ENCODE measurements at places on chromosomes 1 and 21. TPM values are rescaled to one million over a fixed set of nuclear protein-coding genes. Genes with fewer than 3 reads are reported as not detected.
A peak's percentile ranks its signal among the peaks of the same experiment; 100 is the strongest.

DNA sequence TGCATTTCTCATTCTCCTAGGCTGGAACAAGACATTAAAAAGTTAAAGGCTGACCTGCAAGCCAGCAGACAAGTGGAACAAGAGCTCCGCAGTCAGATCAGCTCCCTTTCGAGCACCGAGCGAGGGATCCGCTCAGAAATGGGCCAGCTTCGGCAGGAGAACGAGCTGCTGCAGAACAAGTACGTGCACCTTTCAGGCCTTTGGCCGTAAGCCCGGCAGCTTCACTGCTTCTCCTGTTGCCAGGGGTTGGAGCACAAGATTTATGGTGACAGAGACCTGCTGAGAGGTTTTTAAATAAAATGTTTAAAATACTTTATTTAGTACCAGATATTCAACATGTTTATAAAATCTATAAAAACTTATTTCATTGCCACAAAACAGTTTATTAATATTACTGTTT, 53.4 kb downstream of the MACO1 start:
- H3K36me3 ChIP-seq = no peaks in the 10 kb centered on the region
- peak overlapping the region; percentile 42 for H3K27ac ChIP-seq
- no peak overlapping the region for H3K4me3 ChIP-seq
- DNase-seq = peak; percentile 86
- H3K27me3 ChIP-seq = no peaks in the 10 kb centered on the region

DNA sequence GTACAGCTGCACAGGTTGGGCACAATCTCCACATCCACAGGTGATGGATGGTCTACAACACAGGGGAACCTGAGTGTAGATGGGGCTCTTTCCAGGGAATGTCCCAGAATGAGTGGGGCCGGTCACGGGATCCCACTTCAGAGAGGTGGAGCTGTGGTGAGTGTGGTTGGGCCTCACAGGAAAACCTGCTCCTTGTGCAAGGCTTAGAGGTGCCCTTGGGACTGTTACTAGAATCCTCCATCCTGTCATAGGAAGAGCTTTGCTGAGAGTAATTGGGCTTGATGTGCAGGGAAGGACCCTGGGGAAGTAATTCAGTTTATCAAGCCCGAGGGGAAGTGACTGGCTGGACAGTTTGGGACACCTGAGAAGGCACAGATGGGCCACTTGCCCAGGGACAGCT, 137.9 kb downstream of the ZSCAN20 start:
- no peaks in the 10 kb centered on the region for H3K4me1 ChIP-seq
- H3K27ac ChIP-seq = no peak overlapping the region

GRCh38 chr1:162200096-162200847, 130.8 kb downstream of the NOS1AP start:
- no peaks in the 10 kb centered on the region for H3K27me3 ChIP-seq
- no peak overlapping the region for H3K4me3 ChIP-seq
- no peaks in the 10 kb centered on the region for H3K4me1 ChIP-seq
- no peak overlapping the region for H3K27ac ChIP-seq

DNA sequence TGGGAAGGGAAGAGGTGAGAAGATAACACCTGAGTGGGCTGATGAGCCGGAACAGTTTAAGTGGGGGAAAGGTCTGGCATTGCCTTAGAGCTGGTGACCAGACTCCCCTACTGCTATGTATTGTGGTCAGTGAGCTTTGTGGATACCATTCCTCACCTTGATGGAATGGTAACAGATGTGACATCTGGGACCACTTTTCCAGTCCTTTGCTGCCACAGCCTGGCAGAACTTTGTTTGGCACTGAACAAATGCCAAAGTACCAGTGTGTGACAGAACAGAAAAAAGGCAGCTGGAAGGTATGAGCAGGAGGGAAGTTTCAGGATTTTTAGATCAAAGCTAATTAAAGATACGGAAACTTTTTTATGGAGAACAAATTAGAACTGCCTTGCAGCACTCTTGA, 6.2 kb downstream of the MED8 start:
- no peaks in the 10 kb centered on the region for H3K27me3 ChIP-seq
- no peak for DNase-seq
- no peak overlapping the region for H3K4me3 ChIP-seq
- H3K36me3 ChIP-seq = peaks cover 57% of the 10 kb centered on the region
- no peak overlapping the region for H3K27ac ChIP-seq

COL9A2 gene
- 12.6 TPM for polyA plus RNA-seq

DNA sequence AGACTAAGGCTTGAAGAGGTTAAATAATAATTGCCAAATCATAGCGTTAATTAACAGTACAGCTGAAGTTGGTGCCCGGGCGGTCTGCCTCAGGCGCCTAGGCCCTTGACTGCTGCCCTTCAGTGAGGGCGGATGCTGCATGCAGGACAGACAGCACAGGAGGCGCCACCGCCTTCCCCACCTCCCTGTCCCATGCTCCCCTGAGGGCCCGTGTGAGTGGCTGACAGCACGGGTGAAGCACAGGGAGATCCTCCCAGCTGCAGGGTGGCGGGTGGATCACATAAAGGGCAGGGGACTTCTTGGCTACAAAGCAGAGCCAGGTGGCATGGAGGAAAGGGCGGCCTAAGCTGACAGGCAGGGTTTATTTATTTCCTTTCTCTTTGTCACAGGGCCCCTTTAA, 49.1 kb downstream of the DDX20 start:
- H3K4me3 ChIP-seq = no peak overlapping the region
- no peaks in the 10 kb centered on the region for H3K36me3 ChIP-seq
- H3K27ac ChIP-seq = no peak overlapping the region
- no peaks in the 10 kb centered on the region for H3K27me3 ChIP-seq
- DNase-seq = no peak

DNA sequence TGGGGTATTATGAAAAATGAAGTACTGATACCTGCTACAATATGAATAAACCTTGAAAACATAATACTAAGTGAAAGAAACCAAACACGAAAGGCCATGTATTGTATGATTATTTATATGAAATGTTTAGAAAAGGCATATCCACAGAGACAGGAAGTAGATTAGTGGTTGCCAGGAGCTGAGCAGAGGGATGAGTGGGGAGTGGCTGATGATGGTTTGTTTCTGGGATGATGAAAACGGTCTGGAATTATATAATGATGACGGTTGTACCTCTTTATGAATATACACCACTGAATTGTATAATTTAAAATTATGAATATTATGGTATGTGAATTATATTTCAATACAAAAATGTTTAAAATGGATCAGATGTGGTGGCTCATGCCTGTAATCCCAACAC, 63.8 kb upstream of the MPC2 start:
- H3K27me3 ChIP-seq = no peaks in the 10 kb centered on the region
- H3K4me1 ChIP-seq = no peaks in the 10 kb centered on the region
- H3K36me3 ChIP-seq = no peaks in the 10 kb centered on the region
- H3K27ac ChIP-seq = no peak overlapping the region
- H3K4me3 ChIP-seq = no peak overlapping the region
- DNase-seq = no peak

TMEM269 gene
- polyA plus RNA-seq = 0.03 TPM

SPRR4 gene
- polyA plus RNA-seq = not detected

DNA sequence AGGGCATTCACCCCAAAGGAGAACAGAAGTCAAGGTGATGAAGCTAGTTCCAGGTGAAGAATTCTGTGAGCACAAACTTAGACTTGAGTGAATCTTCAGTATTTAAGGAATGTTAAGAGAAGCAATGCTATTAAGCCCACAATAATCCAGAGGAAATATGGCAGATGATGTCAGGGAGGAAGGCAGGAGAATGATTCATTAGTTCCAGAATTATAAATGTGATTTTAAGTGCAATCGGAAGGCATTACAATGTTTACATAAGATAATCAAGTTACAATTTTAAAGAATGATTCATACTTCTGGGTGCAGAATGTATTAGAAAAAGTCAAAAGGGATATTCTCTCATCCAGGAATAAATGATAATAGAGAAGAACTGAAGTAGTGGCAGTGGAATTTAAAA, 545.2 kb upstream of the BRINP3 start:
- no peaks in the 10 kb centered on the region for H3K27me3 ChIP-seq
- no peak for DNase-seq
- no peaks in the 10 kb centered on the region for H3K4me1 ChIP-seq
- no peak overlapping the region for H3K4me3 ChIP-seq
- no peaks in the 10 kb centered on the region for H3K36me3 ChIP-seq

DNA sequence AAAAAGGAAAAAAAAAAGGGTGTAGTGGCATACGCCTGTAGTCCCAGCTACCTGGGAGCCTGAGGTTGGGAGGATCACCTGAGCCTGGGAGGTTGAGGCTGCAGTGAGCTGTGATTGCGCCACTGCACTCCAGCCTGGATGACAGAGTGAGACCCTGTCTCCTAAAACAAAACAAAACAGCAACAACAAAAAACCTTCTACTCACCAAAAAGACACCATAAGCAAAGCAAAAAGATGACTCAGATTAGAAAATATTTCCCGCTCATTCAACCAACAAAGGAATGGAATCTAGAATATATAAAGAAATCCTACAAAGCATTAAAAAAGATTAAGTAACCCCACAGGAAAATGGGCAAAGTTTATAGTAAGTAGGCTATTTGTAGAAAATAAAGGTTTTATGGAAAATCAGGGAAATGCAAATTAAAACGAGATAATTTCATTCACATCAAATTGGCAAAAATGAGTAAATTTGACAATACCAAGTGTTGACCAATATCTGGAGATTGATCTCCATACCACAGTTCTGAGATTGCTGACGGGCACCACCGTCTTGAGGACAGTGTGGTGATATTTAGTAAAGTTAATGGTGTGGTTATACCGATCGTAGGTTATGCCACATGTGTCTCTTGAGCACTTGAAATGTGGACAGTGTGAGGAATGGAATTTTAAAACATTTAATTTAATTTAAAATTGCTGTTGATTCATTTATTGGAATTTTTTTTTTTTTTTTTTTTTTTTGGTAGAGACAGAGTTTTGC, 54.0 kb downstream of the PIK3CD start:
- H3K27ac ChIP-seq = no peak overlapping the region
- H3K27me3 ChIP-seq = no peaks in the 10 kb centered on the region
- no peaks in the 10 kb centered on the region for H3K36me3 ChIP-seq
- H3K4me1 ChIP-seq = no peaks in the 10 kb centered on the region

DNA sequence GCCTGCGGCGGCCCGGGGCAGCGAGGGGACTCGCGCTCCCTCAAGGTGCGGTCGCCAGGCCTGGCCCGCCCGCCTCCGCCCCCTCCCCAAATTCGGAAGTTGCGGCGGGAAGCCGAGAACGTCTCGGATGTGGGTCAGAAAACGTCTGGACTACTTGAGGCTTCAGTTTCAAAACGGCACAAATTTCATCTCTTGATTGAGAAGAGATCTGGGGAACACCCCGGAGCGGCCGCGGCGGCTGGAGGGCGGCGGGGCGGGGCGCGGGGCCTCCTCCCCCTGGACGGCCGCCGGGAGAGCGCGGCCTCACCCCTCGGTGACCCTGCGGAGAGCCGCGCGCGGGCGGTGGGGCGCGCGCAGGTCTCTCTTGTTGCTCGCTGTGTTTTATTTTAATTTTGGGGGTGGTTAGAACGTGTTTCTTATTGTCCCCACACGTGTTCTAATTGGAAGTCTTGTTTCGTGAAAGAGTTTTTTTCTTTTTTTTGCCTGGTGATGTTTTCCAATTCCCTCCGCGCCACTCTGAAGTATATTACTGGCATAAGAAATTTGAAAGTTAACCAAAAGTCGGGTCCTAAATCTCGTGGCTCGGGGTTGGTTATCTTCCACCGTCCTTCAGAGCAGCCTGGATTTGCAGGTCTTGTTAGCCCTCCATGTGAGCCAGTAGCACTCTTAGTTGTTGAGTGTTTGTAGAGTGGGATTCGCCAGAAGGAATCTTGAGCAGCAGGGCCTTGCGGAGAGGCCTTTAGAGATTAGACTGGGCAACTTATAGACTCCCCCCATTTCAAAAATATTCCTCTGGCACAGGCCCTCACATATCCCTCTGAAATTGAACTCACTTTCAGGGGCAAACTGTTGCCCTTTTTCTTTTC, 749 bp downstream of the PCBP3 start:
- H3K36me3 ChIP-seq = no peaks in the 10 kb centered on the region
- no peak for DNase-seq
- H3K4me1 ChIP-seq = peaks cover 6% of the 10 kb centered on the region
- H3K27ac ChIP-seq = peak overlapping the region; percentile 65
- no peak overlapping the region for H3K4me3 ChIP-seq

GIPC2 gene
- 10.6 TPM for polyA plus RNA-seq

CFAP74 gene
- polyA plus RNA-seq = 4.0 TPM

GRCh38 chr1:204282761-204283221, 69.0 kb upstream of the GOLT1A start:
- H3K36me3 ChIP-seq = no peaks in the 10 kb centered on the region
- no peak overlapping the region for H3K27ac ChIP-seq
- H3K4me3 ChIP-seq = no peak overlapping the region
- no peak for DNase-seq

GRCh38 chr1:117051224-117052064, 8.7 kb upstream of the TTF2 start:
- H3K4me3 ChIP-seq = no peak overlapping the region
- H3K27ac ChIP-seq = no peak overlapping the region
- no peak for DNase-seq
- H3K36me3 ChIP-seq = no peaks in the 10 kb centered on the region
- no peaks in the 10 kb centered on the region for H3K27me3 ChIP-seq

LCK gene
- 1.2 TPM for polyA plus RNA-seq

PTPN7 gene
- polyA plus RNA-seq = 45.4 TPM

GRCh38 chr1:221961532-221962292, 219.8 kb upstream of the DUSP10 start:
- H3K4me1 ChIP-seq = no peaks in the 10 kb centered on the region
- DNase-seq = no peak
- H3K27ac ChIP-seq = no peak overlapping the region
- H3K27me3 ChIP-seq = no peaks in the 10 kb centered on the region
- H3K36me3 ChIP-seq = no peaks in the 10 kb centered on the region
- H3K4me3 ChIP-seq = no peak overlapping the region

REN gene
- 0.80 TPM for polyA plus RNA-seq

BEND5 gene
- 11.2 TPM for polyA plus RNA-seq

F11R gene
- polyA plus RNA-seq = 19.3 TPM

OR2L3 gene
- not detected for polyA plus RNA-seq

DNA sequence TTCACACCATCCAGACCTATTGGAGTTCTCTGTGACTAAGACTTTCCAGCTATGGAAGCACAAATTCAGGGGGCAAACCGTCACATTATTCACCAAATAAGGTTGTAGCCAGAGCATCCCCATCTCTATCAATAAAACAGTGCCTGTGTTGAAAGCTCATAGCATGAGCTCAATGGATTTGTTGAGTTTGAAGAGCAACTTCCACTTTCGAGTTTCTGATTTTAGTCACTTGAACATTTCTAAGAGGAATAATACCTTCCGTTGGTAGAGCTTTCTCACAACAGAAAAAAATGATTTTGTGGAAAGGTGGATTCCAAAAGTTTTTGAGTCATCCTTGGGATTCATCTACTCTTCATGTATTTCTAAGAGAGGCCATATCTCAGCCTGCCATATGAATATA, 13.0 kb upstream of the ELAVL4 start:
- DNase-seq = no peak
- H3K36me3 ChIP-seq = no peaks in the 10 kb centered on the region
- no peaks in the 10 kb centered on the region for H3K27me3 ChIP-seq
- H3K27ac ChIP-seq = no peak overlapping the region

GRCh38 chr21:25561668-25562641, 45.3 kb downstream of the MRPL39 start:
- peak overlapping the region; percentile 62 for H3K4me3 ChIP-seq
- no peaks in the 10 kb centered on the region for H3K27me3 ChIP-seq
- no peaks in the 10 kb centered on the region for H3K36me3 ChIP-seq
- H3K4me1 ChIP-seq = no peaks in the 10 kb centered on the region
- peak overlapping the region; percentile 34 for H3K27ac ChIP-seq
